ENCODE measurements at places on chromosomes 2 and 18.
A peak's percentile ranks its signal among the peaks of the same experiment; 100 is the strongest.

- DNase-seq = no peak
Observed at GRCh38 chr2:173715441-173715840, 249.7 kb downstream of the SP3 start.

DNA sequence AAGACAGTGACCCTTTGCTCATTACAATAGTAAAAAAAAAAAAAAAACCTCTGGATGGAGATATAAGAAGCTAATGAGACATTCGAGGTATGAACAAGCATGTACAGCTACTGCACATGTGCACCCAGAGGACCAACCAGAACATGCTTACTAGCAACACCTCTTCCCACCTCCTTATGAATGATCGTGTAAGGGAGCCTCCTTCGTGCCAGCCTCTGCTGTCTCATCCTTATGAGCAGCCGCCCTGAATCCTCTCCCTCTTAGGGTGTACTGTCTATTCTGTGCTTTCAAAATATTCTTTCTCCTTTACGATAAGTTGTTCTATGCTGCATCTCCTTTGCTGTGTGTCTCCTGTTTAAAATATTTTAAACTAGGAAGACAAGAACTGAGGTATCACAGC lies 91.4 kb upstream of the ACSL3 start:
- DNase-seq = no peak

DNA sequence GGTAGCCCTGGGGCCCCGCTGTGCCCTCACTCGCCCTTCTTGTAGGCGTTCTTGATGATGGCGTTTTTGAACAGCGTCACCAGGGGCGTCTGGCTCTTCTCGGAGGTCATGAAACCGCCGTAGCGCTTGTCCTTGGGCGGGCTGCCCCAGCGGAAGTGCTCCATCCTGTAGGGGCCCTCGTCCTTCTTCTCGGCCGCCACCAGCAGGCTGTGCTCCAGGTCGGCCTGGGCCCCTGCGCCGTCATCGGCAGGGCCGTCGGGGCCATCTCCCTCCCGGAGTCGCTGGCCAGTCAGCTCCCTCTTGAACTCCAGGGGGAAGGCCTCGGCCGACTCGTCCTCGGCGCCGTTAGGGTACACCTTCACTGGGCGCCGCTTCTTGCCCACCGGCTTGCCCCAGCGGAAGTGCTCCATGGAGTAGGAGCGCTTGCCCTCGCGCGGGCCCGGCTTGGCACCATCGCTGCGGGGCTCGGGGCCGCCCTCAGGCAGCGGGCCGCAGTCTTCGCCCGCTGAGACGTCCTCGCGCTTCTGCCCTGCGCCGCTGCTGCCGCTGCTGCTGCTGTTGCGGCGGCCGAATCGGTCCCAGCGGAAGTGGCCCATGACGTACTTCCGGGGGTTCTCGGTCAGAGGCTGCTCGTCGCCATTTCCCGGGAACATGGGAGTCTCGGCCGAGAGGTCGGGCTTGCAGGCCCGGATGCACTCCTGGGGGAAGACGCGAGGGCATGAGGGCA lies 7.2 kb downstream of the POMC start:
- DNase-seq = no peak

GRCh38 chr2:186503827-186504606 lies 18.0 kb downstream of the ZC3H15 start:
- DNase-seq = no peak

DNA sequence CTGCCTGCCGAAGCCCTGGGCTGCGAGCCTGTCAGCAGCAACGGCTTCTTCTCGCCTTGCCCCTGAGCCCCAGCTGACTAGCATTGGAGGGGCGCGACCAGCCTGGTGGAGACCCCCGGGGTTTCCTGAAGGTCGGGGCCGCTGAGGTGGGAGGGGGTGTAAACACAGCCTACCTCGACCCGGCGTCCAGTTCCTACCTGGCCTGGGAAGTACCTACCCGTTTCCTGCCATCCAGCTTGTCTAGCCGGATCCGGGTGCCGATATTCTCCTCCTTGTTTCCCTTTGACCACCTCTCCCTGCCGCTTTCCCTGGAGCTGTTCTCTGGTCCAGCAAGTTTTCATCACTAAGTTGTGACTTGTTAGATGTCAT lies 511 bp downstream of the MOB4 start:
- DNase-seq = no peak

- no peak for DNase-seq
Observed at GRCh38 chr2:47918043-47918442, 11.7 kb upstream of the FBXO11 start.

DNA sequence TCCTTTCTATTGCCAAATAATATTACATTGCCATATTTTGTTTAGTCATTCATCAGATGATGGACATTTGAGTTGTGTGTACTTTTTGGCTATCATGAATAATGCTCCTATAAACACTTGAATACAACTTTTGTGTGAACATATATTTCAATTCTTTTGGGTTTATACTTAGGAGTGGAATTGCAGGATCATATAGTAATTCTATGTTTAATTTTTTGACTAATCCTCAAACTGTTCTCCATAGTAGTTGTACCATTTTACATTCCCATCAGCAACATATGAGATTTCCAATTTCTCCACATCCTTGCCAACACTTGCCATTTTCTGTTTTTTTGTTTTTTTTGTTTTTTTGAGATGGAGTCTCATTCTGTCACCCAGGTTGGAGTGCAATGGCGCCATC lies 87.2 kb downstream of the B3GNT2 start:
- DNase-seq = no peak

- no peak for DNase-seq
Observed at GRCh38 chr18:54359233-54359632, 1.5 kb downstream of the C18orf54 start.

DNA sequence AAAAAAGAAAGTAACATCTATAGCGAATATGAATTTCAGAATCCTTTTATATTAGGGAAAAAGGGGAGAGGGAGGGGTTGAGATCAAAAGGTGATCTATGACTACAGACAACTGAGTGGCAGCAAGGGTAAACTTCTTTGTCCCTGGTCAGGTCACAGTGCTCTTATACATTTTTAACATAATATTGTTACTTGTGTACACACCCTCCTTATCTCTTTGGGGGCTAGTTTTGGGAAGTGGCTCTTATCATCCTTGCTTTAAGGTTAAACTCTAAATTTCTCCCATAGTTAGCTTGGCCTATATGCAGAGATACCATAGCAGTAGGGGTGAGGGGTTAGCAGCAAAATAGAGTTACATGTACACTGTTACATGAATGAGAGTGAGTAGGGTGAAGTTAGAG lies 31.6 kb upstream of the ATG16L1 start:
- DNase-seq = no peak

GRCh38 chr2:230007931-230008707 lies 60.6 kb downstream of the SLC16A14 start:
- DNase-seq = peak; percentile 33

- DNase-seq = no peak
Observed at GRCh38 chr2:197626965-197627625, 48.3 kb downstream of the RFTN2 start.

- no peak for DNase-seq
Observed at GRCh38 chr2:26675651-26676255, 16.8 kb upstream of the KCNK3 start.

DNA sequence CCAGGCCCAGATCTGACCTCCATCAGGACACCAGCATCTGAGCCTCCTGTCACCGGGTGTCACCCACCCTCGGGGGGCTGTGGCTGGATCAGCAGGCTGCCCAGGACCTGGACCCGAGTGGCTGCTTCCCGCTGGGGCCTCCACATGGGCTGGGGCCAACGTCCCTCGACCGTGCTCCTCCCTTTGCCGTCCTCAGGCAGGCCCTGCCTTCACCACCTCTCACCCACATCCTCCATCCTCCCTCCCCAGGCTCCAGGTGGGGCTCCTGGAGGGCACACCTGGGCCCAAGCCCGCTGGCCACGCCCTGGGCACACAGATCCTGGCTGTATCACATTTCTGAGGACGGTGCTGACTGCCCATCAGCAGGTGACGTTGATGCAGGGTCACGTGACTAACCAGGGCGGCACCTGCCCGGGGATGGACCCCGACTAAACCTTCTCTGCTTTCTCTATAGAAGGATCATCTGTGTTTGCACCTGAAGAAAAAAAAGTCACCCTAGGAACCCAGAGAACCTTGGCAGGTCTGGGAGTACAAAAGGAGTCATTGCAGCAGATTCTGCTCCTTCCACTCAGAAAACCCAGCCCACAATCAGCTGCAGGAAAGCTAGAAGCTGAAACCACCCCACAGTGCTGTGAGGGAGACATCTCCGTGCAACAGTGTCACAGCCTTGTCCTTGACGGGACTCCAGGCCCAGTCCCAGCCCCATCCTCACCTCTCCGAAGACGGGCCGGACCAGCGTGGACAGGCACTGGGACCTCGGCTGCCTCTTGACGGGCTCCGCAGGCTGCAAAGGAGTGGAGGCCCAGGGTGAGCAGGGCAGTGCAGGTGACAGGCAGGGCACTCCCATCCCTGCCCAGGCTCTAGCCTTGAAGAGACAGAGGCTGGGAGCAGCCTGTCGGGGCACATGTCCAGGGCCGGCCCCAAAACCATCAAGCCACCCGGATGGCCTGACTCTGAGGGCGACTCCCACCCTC lies 11.2 kb downstream of the STK25 start:
- no peak for DNase-seq

- no peak for DNase-seq
Observed at GRCh38 chr2:230012267-230012884, 56.3 kb downstream of the SLC16A14 start.

DNA sequence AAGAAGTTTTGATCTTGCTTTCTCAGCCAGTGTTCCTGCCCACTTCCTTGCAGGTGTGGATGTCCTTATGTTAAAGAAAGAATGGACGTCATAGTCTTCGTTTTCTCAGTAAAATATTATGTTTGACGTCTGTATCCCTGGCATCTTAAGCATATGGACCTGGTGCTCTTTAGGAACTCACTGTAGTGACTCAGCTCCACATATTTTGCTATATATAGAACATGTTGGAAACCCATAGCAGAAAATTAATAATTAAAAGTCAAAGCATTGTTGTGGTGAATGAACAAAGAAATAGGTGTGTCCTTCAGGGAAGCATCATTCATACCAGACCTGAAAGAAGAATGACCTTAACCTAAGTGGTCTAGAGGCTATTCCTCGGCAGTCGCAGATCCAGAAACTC lies 196.1 kb downstream of the MCFD2 start:
- DNase-seq = no peak

- no peak for DNase-seq
Observed at GRCh38 chr2:39124746-39125057, 3.9 kb upstream of the SOS1 start.

GRCh38 chr18:2707551-2708168 lies 52.1 kb downstream of the SMCHD1 start:
- no peak for DNase-seq

DNA sequence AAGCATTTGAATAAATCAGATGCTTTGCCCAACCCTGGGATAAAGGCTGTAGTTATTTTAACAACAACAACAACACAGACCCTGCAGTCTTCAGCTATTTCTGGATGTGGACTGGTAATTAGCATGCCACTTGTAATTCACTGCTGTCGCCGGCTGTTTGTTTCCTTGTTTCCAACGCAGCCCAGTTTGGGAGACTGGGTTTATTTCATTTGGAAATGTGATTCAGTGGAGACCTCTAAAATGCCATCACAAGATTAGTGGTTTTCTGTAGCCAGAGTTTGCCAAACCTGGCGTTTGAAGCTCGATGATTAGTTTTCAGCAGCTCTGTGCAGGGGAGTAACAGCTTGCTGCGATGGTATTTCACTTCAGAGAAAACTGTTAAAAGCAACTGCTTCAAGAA lies 83.5 kb downstream of the LDLRAD4 start:
- DNase-seq = no peak

DNA sequence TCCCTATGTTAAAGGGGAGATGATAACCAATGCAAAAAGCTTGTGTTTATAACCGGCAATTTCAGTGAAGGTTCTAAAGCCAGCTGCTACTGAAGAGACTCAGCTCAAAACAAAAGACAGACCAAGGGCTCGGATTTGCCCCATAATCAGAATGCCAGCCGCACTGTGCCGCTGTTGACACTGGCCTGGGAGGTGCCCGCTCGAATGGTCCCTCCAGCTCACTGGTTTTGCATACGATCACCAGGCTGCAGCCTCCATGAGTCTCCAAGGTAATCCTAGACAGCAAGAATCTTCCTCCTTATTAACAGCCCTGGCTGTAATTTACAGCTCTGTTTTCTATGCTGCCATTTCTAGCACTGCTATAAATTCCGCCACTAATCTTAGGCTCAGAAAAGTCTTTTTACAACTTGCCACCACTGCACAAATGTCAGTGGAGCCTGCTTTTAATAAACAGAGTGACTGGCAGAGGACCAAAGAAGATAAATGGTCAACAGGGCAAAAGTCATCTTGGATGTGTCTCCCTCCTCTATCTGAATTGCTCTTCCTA lies 155.7 kb upstream of the SH3BP4 start:
- no peak for DNase-seq

DNA sequence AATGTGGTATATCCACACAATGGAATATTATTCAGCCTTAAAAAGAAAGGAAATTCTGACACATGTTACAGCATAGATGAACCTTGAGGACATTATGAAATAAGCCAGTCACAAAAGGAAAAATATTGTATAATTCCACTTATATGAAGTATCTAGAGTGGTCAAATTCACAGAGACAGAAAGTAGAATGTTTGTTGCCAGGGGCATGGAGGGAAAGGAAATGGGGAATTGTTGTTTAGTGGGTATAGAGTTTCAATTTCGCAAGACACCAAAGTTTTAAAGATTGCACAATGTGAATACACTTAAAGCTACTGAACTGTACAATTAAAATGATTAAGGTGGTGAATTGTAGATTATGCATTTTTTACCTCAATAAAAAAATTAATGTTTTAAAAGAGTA lies 92.9 kb downstream of the TXNL1 start:
- no peak for DNase-seq

DNA sequence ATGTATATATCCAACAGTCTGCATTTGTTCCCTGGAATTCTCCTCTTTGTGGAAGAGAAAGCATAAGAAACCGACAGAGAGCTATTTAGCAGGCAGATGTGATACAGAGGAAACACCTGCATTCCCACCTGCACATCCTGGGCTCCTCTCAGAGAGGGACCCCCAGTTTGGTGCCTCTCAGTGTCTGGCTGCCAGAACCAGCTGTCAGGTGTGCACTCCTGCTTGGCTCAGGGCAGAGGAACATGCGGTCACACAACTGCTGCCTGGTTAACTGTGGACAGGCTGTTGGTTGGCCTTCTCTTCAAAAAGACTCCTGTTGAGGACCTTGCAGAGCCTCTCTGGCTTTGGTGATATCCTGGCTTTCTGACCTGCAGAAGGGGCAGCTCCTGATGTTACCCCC lies 54.6 kb downstream of the ITGB6 start:
- DNase-seq = no peak

DNA sequence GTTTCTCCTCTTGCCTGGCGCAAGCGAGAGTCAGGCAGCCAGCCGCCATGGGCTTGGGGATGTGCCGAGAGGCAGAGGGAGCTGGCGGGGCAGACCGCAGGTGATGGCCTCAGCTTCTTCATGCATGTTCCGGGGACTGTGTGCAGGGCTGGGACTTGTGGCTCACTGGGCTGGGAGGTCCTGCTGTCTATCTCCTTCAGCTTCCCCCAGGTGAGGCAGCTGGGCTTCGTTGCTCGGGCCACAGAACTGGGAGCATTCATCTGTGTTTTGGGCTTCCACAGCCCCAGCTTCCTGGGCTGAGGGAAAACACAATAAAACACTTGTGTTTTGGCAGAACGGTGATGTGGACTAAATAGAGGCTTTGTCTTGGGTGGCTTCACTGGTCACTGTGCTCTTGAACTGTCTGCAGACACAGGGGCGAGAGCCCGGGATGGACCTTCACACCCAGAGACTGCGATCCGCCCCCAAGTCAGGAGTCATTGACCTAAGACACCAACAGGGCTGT lies 93.5 kb downstream of the DYSF start:
- DNase-seq = no peak
